ENCODE measurements at places on chromosomes 1 and 21. TPM values are rescaled to one million over a fixed set of nuclear protein-coding genes. Genes with fewer than 3 reads are reported as not detected.

DNA sequence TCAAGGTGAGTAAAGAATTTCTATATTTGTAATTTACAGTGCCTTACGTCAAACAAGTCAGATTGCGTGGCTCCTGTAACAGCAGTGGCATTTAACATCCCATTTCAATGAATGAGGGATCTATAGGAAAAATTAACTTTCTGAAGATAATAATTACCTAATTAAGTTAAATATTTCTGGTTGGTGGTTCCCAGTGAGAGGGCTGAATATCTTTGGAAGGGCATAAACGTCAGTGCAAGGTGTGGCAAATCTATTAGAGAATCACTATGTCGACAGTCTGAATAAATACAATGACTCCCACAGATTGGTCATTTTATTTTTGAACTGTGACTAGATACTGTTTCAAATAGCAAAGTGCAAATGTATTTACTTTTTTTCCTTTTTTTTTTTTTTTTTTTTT is 80.0 kb downstream of the S1PR1 start:
- ATAC-seq: no peak

DNA sequence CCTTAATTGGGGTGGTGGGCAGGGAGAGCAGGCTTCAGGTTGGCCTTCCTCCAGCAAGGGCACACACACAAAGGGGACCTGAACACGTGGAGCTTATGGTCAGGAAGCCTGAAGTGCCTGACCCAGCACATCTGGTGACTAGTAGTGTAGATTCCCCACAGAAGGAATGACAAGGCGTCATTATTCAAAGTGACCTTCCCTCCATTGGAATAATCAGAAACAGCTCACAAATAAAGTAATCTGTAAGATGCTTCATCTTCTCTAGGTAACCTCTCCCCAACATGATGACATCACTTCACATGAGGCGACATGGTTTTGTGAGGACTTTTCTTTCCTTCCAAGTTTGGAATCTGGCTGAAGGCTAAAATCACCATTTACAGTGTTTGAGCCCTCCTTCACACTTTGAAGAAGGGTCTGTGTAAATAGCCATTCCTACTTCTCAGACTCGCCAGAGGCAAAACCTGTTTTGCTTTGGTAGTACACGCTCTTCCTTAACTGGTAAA is 32.8 kb upstream of the ERG start:
- ATAC-seq: no peak

DNA sequence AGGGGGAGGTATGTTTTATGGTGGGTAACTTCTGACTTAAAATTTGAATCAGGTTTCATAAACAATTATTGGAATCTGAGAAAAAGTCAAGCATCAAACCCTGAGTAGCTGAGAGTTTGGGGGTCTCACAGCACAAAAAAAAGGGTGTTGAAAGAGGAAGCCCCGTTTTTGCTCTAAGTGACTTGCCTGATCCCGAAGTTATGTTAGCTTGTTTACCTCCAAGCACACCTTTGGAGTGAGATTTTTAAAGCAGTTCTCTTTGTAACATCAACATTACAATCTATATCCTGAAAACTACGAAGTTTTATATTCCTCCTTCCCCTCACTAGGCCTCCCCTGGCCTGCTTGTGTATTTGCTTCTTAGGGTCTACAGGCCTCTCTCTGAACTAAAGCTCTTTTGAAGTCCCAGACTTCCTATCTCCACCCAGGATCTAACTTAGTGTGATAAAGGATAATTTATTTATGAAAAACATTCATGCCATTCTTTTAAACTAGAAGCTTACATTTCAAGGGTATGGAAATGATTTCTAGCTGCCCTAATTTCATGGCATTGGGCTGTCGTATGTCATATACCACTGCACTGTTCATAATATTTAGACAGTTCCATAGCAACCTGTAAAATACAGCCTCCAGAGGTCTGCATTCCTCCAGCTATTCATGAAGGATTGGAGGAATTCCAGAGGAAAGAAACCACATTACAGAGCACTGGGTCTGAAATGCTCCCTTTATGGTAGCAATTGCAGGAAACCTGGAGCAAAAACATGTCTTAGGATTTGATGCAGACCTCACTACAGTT is 36.1 kb upstream of the RGS1 start:
- ATAC-seq: no peak

GRCh38 chr1:64111787-64112186 is 91.6 kb upstream of the UBE2U start:
- no peak for ATAC-seq

- no peak for ATAC-seq
Observed at GRCh38 chr21:16408280-16408679, 678.5 kb downstream of the USP25 start.

GRCh38 chr1:119910618-119911017 is 14.3 kb upstream of the ADAM30 start:
- ATAC-seq: no peak

GRCh38 chr1:65691972-65692371 is 100.7 kb upstream of the PDE4B start:
- ATAC-seq: no peak

- ATAC-seq: no peak
Observed at GRCh38 chr1:157069601-157070000, 24.1 kb upstream of the ARHGEF11 start.

- no peak for ATAC-seq
Observed at GRCh38 chr1:30704765-30705509, 18.4 kb downstream of the MATN1 start.

DNA sequence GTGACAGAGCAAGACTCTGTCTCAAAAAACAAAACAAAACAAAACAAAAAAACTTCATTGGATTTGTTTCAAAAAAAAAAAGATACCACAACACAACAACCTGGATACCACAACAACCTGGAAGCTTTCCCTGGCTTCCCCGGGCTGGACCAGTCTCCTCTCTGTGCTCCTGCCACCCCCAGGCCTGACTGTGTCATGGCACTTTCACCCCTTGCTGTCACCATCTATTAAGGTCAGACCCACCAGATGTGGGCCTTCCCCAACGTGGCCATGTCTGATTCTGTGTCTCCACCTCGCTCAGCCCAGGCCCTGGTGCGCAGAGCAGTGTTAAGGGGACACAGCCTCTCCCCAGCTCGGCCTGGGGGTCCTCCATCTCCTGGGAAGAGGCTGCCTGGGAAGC is 28.3 kb upstream of the ACOT11 start:
- ATAC-seq: peak; percentile 50

GRCh38 chr1:112454316-112454715 is 54.4 kb upstream of the WNT2B start:
- ATAC-seq: peak; percentile 47

DNA sequence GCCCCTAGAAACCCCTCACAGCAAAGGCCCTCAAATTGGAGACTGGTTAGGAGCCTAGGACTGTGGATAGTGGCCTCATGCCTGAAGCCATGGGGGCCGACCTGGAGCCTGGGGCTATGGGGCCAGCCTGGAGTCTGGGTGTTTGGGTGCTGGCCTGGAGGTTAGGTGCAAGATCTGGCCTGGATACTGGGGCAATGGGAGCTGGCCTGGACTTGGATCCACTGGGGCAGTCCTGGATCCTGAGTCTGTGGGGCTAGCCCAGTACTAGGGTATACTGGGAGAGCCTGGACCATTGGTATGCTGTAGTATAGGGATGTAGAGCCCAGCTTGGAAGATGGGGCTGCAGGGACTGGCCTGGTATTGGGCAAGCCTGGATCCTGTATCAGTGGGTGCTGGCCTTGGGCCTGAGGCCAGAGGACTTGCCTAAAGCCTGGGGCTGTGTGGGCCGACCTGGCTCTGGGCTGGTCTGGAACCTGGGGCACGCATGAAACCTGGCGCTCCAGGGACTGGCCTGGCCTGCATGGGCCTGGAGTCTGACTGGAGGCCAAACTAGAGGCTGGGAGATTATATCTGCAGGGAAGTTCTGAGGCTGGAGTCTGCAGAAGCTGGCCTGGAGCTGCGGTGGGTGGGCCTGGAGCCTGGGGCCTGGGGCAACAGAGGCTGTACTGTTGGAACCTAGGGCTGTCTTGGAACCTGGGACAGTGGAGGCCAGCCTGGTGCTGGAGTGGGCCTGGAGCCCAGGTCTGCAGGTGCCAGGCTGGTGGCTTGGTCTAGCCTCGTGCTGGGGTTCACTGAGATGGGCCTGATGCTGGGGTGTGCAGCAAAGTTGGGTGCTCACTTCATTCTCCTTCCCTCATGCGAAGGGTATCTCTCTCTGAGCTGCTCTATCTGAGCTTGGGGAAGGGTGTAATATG is 12.6 kb upstream of the DENND1B start:
- ATAC-seq: no peak

GRCh38 chr1:24695202-24695974 is 49.9 kb upstream of the CLIC4 start:
- ATAC-seq: peak; percentile 17

DNA sequence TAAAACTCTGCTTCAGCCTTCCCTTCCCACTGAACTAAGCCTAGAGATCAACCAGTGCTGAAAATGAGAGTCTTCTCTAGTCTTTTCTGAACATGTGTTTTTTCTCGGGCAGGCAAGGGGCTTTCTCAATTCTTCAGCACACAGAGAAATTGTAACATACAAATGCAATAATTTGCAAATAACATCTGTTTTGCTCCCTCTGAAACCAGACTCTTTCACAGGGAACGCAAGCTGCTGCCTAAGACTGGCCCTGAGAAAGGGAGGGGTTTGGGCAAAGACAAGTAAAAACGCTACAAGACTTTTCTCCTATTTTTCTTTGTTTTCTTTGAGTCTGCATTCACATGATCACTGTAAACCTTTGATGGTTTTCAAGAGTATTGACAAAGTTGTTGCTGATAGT is 39.6 kb upstream of the VN1R5 start:
- no peak for ATAC-seq

DNA sequence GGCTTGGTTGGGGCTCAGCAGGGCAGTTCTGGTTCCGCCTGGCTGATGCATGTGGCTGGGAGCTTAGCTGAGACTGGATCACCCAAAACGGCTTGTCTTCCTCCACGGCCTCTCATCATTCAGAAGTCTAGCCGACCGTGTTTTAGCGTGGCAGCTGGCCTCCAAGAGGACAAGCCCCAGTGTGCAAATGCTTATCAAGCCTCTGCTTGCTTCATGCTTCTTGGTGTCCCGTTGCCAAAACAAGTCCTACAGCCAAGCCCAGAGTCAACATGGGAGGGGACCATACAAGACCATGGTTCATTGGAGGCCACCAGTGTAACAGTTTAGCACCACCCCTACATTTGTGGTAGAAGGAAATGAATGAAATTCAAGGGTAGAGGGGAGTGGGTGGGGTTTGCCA is 10.5 kb upstream of the KDF1 start:
- peak; percentile 86 for ATAC-seq

DNA sequence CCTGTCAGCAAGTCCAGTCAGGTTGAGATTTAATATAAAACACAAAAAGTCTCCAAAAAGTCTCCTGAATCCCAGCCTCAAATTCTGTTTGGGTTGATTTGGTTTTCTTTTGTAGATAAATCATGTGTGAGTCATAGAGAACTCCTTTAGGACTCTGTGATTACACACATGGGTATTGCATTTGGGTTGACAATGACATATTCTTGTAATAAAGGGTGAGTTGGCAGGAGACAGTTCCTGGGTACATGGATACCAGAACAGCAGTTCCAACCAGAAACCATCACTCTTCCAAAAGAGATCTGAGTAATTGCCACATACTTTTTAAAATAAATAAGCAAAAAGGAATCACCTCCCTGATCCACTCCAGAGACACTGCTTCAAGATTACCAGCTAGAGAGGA is 8.9 kb downstream of the CR2 start:
- ATAC-seq: no peak

GRCh38 chr21:32083197-32083596 is 195.7 kb downstream of the MIS18A start:
- ATAC-seq: no peak

Gene GJA9
- total RNA-seq: 0.44 TPM

Gene LCE1E
- not detected for total RNA-seq

Gene CHD1L
- total RNA-seq: 19.0 TPM

Gene KRTAP21-2
- total RNA-seq: not detected

Gene GJA4
- 2.0 TPM for total RNA-seq

Gene LMX1A
- total RNA-seq: 0.04 TPM

Gene PODN
- total RNA-seq: 2.6 TPM

Gene TMEM269
- 0.08 TPM for total RNA-seq

Gene FCRL6
- not detected for total RNA-seq

Measured in esophagus mucosa (tissue), 1 donor.